Kidney epithelial cell (primary cell): ENCODE measurements at places on chromosomes 7 and 10.
A peak's percentile ranks its signal among the peaks of the same experiment; 100 is the strongest.

DNA sequence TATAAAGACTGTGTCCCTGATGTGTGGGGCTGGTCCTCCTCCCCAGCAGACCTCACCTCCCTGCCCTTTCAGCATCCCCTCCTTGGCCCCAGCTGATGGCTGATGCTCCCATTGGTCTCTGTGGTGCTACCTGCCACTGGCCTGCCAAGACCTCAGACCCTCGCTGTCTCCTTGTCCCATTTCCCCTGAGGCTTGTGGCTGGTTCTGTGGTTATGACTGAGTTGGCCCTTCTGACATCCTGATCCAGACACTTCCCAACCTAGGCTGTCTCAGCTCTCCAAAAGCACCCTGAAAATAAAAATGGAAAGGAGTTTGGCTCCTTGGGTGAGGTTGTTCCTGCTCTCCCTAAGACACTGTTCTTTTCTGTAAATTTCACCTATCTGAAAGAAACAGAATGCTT lies 214.2 kb downstream of the RPS24 start:
- DNase-seq = no peak

- no peak for DNase-seq
These were observed 52.3 kb upstream of the CYP2C18 start for GRCh38 chr10:94631077-94631875.

DNA sequence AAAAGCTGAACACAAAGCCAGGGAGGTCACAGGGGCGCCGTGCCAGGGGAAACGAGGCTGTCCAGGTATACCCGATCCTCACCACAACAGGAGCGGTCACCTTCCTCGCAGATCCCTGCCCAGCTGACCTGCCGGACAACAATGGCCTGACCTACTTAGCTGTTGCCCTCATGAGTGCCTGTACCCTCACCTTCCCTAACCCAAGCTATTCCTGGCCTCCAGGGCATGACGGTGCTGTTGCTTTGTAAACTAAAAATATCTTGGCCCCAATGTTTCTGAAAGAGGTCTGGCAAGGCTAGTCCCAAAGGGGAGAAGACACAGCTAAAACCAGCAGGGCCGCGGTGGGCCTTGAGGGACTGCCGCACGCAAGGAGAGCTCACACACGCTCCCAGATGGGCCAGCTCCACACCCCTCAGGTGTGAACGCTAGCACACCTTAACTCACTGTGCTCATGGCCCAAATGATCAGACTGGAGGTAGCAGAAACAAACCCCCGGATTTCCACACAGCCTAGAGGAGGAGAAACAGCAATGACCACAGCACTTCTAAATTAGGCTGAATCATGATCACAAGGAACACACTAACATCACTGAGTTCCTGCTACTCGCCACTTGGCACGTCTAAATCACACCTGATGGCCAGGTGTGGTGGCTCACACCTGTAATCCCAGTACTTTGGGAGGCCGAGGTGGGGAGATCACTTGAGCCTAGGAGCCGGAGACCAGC lies 66.3 kb upstream of the CYTH3 start:
- DNase-seq = no peak

DNA sequence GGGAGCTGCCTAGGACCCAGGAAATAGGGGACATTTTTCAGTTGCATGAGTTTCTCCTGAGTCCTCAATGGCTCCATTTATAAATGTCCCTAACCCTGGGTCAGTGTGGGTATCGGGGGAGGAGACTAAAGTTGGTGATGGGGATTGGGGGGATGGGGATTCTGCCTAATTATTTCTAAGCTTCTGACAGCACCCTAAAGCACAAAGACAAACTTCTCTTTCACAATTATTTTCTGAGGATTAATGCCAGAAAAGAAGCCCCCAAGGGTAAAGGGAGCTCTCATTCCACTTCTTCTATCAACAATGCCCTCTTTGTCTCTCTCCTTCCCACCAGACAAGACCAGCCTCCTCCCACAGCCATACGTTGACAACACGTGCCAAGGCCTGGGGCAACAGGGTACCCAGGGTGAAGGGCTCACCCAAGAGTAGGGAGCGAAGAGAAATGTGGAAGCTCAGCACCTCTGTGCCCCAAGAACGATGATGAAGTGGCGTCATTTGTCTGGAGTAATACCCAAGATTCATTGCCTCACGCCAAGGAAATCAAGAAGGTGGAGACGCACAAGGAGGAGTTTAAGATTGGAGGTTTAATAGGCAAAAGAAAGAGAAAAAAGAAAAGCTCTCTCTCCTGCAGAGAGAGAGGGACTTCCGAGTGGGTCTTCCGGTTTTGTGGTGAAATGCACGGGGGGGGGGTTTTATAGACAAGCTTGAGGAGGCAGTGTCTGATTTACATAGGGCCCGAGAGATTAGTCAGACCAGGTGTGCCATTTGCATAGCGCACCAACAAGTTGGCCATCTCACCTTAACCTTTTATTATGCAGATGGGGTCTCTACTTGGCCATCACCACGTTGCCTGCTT lies 14.4 kb upstream of the GJC3 start:
- no peak for DNase-seq

DNA sequence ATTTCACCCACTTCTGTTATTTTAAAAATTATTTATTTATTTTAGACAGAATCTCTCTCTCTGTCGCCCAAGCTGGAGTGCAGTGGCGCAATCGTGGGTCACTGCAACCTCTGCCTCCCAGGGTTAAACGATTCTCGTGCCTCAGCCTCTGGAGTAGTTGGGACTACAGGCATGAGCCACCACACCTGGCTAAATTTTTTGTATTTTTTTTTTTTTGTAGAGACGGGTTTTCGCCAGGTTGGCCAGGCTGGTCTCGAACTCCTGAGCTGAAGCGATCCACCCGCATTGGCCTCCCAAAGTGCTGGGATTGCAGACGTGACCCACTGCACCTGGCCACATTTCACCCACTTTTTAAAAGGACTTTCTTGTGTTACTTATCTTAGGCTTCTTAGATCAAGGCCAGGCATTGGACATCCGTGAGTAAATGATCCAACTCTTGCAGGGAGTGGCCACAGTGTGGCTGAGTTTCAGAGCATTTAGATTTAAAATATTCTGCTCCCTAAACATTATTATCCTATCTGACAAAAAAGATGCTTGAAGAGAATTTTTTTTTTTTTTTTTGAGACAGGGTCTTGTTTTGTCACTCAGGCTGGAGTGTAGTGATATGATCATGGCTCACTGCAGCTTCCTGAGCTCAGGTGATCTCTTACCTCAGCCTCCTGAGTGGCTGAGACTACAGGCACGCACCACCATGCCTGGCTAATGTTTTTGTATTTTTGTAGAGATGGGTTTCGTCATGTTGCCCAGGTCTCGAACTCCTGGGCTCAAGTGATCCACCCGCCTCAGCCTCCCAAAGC lies 14.4 kb downstream of the SNX10 start:
- no peak for DNase-seq

DNA sequence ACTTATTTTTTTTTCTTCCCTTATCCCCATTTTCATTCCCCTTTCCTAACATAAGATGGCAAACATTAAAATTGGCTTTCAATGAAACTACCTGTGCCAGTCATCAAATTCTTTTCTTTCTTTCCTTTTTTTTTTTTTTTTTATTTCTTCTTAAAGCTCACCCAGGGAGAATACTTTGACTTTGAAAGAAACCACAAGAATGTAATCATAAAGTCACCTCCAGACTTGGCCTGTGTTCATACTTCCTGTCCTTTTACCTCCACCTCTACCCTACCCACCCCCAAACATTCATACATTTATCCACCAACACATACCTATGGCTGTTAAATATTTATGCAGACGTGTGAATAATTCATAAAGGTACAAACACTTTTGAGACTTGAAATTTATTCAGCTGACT lies 254.6 kb downstream of the SLC25A13 start:
- peak; percentile 14 for DNase-seq

DNA sequence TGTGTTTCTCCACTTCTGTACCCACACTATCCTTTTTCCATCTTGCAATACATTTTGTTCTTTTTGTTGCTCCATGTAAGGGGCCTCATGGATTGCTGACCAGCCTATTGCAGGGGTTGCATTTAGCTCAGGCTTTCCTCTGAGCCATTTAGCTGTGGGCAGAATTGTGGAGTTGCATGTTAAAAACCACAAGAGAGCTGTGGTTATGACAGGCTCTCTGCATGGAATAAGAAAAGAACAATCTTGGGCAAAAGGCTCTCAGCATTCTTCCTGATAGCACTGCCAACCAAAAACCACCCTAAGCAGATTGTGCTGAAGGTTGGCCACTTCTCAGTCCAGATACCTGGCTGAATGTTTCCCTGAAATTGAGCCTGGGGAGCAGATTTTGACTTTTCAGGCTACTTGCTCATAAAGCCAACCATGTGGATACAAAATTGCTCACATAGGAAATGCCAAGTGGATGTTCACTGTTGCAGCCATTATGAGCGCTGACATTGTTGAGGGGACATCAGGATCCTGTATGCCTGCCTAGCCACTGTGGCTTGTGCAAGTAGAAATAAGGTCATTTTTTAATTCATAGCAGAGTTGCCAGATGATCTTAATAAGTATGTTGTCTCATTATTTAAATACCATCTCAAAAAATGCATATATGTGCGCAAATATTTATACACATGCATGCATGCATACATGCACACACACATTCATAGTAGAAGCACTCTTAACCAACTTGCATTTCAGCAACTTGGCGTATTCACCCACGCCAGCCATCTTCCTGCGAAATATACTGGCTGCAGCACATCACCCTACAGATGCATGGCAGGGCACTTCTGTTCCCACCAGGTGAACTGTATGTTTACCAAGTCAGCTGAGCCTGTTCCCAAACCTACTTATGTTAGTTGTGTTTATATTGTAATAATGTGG lies 695.4 kb downstream of the LRMDA start:
- no peak for DNase-seq

- DNase-seq = no peak
These were observed 81.6 kb upstream of the DNAJB6 start for GRCh38 chr7:157255201-157255606.

DNA sequence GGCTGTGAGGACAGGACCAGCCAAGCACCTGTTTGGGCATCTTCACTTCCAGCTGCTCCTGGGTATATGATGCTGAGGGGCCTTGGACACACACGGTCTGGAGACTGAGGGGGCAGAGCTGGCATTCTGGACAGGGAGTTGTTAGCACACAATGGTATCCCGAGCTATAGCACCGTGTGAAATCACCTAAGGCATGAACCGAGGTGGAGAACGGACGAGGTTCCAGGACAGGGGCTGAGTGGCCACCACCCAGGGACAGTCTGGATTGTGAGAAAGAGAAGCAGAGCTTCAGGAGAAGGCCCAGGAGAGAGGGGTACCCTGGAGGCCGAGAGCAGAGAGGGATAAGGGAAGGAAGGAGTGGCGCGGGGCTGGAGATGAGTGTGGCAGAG lies 571.8 kb downstream of the TCERG1L start:
- DNase-seq = no peak

DNA sequence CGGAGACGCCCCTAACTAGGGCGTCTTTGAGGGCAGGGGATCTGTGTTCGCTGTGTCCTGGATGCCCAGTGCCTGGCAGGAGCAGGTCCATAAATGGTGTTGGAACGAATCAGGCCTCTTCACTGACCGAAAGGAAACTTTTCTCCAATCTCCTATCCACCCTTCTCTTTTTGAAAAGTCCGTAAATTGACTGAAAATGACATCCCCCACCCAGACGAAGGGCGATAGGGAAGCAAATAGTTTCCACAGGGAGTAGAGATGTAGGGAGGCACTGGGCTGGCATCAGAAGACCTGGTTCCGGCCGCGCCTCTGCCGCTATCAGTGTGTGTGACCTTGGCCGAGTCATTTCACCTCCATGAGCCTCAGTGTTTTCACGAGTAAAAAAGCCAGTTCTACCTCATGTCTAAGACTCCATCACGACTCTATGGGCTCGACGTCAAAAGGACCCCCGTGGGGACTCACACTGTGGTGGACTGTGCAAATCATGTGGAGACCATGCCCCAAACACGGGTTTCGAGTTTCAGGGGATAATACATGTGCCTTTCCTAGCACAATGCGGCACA lies 497 bp upstream of the RAB11FIP2 start:
- DNase-seq = no peak

DNA sequence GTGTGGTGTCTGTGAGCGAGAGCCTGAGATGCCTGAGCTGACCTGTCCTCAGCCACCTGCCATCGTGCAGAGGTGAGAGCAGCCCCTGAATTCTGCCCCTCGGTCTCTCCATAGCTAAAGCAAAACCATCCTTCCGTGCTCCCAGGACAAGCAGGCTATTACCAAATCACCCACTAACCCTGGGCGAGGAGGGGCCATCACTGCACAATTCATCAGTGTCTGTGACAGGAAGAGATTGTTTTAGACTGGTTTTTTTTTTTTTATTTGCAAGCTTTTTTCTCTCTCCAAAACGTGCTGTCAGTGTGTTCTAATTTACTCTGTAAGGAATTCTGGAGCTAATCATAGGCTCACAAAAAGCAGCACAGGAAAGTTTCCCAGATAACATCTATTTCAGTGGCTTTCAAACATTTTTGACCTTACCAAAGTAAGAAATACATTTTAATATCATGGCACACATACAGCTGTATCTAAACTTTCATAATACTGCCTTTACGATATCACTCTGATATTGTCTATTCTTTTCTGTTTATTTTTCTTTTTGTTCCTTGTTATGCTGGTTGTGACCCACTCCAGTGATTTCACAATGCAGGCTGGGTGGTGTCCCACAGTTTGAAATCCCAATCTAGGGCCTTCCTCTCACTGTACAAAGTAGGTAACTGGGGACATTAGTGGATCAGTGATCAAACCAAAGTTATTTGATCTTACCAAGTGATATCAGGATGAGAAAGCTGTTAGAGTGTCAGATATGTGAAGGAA lies 62.8 kb downstream of the EGFR start:
- no peak for DNase-seq

DNA sequence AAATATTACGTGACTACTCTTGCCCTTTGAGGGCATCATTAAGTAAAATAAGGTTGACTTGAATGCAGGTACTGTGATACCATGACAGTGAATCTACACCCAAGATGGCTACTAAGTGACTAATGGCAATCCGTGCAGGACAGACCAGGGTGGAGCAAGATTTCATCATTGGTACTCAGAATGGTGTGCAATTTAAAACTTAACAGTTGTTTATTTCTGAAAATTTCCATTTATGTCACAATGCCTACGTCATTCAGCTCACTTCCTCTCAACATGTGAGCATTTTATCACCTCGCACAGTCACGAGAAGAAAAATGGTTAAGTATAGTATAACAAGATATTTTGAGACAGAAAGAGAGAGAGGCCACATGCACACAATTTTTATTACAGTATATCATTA lies 50.3 kb upstream of the MET start:
- no peak for DNase-seq

DNA sequence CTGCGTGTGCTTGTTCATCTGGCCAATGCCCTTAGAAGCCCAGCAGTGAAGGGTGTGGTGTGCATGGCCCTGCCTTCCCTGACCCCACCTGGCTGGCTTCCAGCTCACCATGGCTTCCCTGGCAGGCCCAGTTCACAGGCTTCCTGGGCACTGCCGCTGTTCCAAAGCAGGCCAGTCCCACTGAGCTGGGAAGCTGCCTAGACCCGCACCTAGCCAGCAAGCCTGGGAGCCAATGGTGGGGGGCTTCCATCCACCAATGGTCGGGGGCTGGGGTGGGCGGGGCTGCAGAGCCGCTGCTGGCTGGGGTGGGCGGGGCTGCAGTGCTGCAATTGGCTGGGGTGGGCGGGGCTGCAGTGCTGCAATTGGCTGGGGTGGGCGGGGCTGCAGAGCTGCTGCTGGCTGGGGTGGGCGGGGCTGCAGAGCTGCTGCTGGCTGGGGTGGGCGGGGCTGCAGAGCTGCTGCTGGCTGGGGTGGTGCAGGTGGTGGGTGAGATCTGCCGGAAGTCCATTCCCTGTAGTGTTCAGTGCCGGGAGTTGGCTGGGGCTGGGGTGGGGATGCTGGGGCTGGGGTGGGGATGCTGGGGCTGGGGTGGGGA lies 12.4 kb downstream of the CALY start:
- no peak for DNase-seq
